Posterior vena cava (tissue), 2 donors: ENCODE measurements at places on chromosomes 2 and 18. TPM values are rescaled to one million over a fixed set of nuclear protein-coding genes. Genes with fewer than 3 reads are reported as not detected.

TMEM127 gene
- total RNA-seq = 49.2 TPM

SMC6 gene
- 13.8 TPM for total RNA-seq

MYL1 gene
- total RNA-seq = not detected

DNAJC5G gene
- 1.0 TPM for total RNA-seq

ZNF396 gene
- total RNA-seq = 1.7 TPM

TRIM54 gene
- total RNA-seq = 0.52 TPM

PLEK gene
- 10.8 TPM for total RNA-seq

CROCC2 gene
- not detected for total RNA-seq

DLGAP1 gene
- total RNA-seq = 0.32 TPM

UGT1A10 gene
- total RNA-seq = not detected

FBLN7 gene
- 15.4 TPM for total RNA-seq

DSG4 gene
- total RNA-seq = not detected

STPG4 gene
- total RNA-seq = not detected

IL36A gene
- not detected for total RNA-seq

HJURP gene
- total RNA-seq = 0.42 TPM

SIGLEC15 gene
- total RNA-seq = 0.90 TPM

SERPINB4 gene
- not detected for total RNA-seq

ADD2 gene
- 5.2 TPM for total RNA-seq

MAP3K20 gene
- total RNA-seq = 167 TPM

M1AP gene
- not detected for total RNA-seq

TTC39C gene
- 37.4 TPM for total RNA-seq

SFTPB gene
- not detected for total RNA-seq

AKAIN1 gene
- total RNA-seq = not detected

TCF23 gene
- 10.7 TPM for total RNA-seq

FEV gene
- not detected for total RNA-seq

GNAL gene
- total RNA-seq = 27.9 TPM

VWC2L gene
- not detected for total RNA-seq

ANKRD23 gene
- total RNA-seq = 2.9 TPM

DIS3L2 gene
- 21.7 TPM for total RNA-seq

LINC00305 gene
- not detected for total RNA-seq

CTNNA2 gene
- not detected for total RNA-seq

CIB4 gene
- total RNA-seq = not detected

PROKR1 gene
- not detected for total RNA-seq

AGXT gene
- not detected for total RNA-seq

RAX gene
- total RNA-seq = not detected

YWHAQ gene
- 339 TPM for total RNA-seq

NOSTRIN gene
- total RNA-seq = 18.7 TPM

DSG1 gene
- total RNA-seq = not detected

LAMA3 gene
- total RNA-seq = 38.6 TPM

PIEZO2 gene
- 4.8 TPM for total RNA-seq
